Fibroblast of skin of right quadriceps (primary cell): ENCODE measurements at places on chromosomes 3 and 15.

- DNase-seq, result no peak
Observed at GRCh38 chr3:12986986-12987385, 86.2 kb downstream of the IQSEC1 start.

GRCh38 chr3:2061360-2061759, 37.3 kb upstream of the CNTN4 start:
- DNase-seq, result no peak

DNA sequence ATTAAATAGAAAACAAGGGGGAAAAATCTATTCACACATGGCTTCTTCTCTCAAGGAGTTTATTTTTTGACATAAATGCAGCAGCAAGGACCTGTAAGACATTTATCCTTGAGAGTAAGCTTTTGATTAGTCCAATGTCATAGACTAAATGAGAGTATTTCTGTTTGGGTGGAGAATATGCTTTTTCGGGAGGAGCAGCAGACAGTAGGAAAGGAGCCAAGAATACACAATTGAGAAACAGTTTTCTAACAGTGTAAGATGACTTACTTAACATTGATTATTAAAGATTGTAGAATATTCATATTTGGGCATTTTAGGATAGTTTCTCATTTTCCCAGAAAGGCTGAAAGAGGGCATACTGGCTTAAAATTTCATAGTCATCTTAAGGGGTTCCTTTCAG, 65.9 kb upstream of the PAQR5 start:
- no peak for DNase-seq

DNA sequence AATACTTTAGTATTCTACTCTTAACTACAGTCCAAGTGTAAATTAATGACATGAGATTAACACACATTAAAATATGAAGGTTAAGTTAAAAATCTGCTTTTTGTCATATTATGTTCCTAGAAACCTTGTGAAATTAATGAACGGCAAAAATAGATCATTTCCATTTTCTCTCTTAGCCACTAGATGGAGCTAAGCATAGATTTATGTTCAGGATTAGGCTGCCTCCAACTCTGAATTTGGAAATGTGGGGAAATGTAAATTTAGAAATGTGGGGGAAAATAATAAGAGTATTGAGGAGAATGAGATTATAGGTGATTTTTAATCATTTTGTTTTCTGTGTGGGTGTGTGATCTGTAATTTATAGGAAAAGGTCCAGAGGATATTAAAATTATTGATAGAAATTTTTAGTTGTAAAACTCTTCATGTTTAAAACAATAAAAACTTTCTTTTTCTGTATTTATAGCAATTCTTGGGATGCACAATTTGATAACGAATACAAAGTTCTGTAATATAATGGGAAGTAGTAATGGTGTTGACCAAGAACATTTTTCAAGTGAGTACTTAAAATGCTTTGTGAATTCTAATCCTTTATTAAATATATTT, 59.2 kb downstream of the TMOD3 start:
- DNase-seq, result no peak

- no peak for DNase-seq
Observed at GRCh38 chr15:70357453-70357852, 259.7 kb upstream of the TLE3 start.

DNA sequence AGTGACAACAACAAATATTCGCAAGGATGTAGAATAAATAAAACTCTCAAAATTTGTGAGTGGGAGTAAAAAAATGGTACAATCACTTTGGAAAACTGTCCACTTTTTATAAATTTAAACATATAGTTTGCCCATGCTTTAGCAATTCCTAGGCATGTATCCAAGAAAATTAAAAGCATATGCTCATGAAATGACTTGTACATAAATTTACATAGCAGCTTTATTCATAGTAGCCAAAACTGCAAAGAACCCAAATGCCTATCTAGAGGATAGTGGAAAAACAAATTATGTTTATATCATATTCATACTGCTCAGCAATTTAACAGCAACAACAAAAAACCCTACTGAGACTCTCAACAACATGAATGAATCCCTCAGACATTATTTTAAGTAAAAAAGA, 363.6 kb upstream of the CCDC54 start:
- DNase-seq, result peak; percentile 50

DNA sequence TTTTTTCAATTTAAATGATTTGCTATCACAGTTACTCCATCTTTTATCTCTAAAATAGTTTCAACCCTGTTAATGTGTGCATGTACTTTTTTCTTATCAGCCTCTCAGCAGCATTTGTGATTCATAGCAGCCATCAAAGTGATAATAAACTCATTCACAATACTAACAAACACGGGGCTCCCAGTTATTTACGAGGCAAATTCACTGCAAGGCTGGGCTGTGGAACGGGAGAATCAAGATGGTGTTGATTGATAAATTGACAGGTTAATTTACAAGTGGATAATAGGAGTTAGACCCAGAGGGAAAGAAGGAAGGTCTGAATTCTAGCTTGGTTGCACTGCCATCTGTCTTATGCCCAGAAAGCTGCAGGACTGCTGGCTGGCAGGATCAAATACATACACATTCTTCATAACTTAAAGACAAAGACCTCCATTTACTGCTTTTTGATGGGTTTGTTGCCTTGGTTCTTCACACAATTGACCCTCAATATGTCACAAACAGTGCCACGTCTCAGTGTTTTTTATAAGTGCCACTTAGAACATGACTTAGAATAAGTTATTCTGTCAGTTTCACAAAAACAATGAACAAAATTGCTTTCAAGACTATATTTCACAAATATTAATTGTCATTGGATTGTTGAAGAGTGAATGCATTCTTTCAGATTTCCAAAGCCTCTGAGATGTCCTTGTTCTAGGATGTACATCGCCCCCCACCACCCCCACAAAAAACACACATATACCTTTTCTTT, 562.8 kb downstream of the NR2F2 start:
- no peak for DNase-seq

GRCh38 chr15:66738116-66738515, 36.1 kb downstream of the SMAD6 start:
- DNase-seq, result no peak

- peak; percentile 22 for DNase-seq
Observed at GRCh38 chr3:37521429-37521828, 340.3 kb upstream of the CTDSPL start.

DNA sequence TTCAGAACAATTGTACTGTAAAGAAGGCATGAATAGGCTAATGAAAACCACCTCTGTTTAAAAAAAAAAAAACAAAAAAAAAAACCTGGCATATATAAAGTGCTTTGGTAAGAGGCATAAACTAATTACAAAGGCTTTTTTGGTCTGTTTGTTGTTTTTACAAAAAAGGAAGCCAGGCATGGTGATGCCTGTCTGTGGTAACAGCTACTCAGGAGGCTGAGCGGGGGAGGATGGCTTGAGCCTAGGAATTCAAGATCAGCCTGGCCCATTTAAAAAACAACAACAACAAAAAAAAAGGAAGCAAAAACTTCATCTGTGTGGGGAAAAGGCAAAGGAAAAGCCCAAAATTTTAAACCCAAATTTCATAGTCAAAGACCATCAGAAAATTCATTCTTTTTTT, 47.0 kb downstream of the OSBPL10 start:
- DNase-seq, result no peak

- DNase-seq, result no peak
Observed at GRCh38 chr3:141229132-141229531, 2.5 kb upstream of the PXYLP1 start.

DNA sequence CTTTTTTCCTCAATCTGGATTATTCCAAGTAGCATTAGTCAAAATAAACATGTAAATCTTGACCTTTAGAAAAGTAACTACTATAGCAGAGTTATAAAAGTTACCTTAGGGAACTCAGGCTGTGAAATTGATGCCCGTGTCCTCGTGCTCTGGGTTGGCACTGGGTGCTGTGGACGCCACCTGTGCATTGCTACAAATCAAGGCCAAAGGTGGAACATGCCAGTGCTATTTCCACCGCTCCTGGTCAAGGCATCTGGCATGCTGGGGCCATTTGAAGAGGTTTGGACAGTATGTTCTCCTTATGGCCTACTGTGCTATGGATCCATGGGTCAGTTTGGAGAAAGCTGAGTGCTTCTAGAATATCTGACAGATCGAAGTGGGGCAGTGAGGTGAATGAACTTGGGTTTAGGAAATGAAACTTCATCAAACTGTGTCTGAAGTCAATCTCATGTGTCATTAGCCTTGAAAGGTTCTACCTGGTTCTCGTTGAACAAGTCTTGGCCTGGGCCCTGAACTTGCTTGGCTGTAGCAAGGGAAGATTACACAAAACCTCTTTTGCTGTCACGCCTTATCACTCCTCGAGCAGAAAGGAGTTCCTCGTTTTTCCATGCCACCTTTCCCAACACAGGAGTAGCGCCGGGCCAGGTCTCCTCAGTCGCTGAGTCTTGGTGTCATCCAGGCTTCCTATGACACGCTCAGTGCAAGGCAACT, 397.6 kb upstream of the RGMA start:
- no peak for DNase-seq

DNA sequence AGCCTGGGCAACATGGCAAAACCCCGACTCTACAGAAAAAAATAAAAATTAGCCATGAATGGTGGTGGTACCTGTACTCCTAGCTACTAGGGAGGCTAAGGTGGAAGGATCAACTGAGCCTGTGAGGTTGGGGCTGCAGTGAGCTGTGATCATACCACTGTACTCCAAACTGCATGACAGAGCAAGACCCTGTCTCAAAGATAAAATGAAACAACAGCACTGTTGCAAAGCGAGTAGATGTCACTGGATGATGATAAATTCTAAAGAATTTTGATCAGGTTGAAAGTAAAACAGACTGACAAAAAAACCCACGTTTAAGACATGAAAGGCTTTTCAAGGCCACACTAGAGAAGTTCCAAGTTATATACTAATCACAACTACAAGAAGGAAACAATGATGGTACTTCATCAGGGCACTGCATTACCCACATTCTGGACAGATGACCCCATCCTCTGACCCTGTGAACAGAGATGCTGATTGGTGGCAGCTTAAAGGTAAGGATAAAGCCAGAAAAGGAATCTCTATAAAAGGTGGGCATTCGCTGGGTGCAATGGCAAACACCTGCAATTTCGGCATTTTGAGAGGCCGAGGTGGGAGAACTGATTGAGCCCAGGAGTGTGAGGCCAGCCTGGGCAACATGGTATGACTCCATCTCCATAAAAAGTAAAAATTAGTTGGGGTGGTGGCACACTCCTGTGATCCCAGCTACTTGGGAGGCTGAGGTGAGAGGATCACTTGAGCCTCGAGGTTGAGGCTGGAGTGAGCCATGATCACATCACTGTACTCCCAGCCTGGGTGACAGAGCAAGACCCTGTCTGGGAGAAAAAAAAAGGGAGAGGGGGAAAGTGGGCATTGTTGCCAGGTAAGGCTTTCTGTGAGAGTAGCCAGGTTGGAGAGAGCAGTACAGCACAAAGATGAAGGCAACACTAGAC, 59.2 kb downstream of the TBL1XR1 start:
- DNase-seq, result no peak

- peak; percentile 60 for DNase-seq
Observed at GRCh38 chr3:182739619-182740018, 53.7 kb upstream of the ATP11B start.

DNA sequence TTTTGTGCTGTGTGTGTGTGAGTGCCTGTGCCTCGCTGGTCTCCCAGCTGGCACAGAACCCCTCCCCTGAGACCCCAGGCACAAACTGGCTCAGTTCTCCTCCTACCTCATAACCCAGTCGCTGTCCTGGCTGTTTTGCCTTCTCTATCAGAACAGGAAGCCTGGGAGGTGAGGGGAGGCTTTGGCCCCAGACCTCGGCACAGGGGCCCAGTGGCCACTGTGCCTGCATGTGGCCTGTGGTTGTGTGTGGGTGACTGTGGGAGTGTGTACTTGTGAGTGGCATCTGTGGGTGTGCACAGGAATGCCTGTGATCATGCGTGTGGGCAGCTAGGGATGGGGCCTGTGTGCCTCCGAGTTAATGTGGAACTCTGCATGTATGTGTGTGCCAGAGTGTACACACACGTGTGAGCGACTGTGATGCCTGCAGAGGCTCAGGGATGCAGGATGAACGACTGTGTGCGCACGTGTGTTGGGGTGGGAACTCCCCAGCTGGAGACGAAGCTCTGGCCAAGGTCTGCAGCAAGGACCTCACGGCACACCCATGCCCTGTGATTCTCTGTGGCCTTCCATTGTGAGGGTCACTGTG, 32.3 kb downstream of the PSTPIP1 start:
- DNase-seq, result no peak

GRCh38 chr15:76588811-76589747, 252.5 kb downstream of the ISL2 start:
- DNase-seq, result no peak

GRCh38 chr3:65975032-65975431, 63.7 kb downstream of the MAGI1 start:
- DNase-seq, result peak; percentile 55

DNA sequence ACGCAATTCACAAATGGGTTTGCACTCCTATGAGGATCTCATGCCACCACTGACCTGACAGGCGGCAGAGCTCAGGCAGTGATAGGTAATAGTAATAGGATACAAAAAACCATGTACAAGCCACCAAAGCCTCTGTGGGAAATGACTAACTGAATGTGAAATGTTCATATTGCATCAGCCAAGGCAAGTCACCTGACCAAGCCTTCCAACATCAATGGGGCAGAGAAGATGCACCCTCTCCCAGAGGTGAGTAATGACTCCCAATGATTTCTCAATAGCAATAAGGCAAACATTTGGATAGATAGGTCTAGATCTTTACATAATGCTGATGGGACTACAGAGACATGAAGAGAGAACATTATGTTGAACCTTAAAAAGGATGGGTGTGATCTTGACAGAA, 14.9 kb downstream of the CNTN3 start:
- peak; percentile 55 for DNase-seq

GRCh38 chr3:122918576-122919290, 108.8 kb downstream of the SEMA5B start:
- peak; percentile 8 for DNase-seq

GRCh38 chr15:73212424-73212823, 156.3 kb downstream of the HCN4 start:
- peak; percentile 8 for DNase-seq

DNA sequence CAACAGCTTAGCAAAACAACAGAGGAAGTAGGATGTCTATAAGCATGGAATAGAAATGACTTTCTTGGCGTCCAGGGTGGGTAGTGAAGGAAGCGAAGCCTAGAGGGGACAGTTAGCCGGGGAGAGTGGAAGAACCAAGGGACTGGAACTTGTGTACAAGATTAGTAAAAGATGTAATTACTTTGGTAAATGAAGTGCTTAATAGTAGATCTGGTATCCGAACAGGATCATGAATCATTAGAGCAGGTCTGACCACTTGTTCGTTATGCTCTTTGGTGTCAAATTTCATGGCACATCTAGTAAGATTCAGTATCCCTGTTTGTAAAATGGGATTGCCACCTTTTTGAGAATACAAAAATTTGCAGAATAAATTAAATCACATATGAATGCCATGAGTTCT, 112.5 kb upstream of the MLF1 start:
- no peak for DNase-seq

GRCh38 chr3:4696266-4696665, 203.1 kb downstream of the ITPR1 start:
- no peak for DNase-seq

- no peak for DNase-seq
Observed at GRCh38 chr3:69746119-69746518, 6.9 kb downstream of the MITF start.

- no peak for DNase-seq
Observed at GRCh38 chr15:69979783-69980182, 117.9 kb downstream of the TLE3 start.
